KG1 (cell line): ENCODE measurements at places on chromosomes 6 and 20.

- DNase-seq: no peak
These were observed 63.6 kb downstream of the CBFA2T2 start for GRCh38 chr20:33553516-33553915.

- DNase-seq: no peak
These were observed 5.2 kb upstream of the TP53RK start for GRCh38 chr20:46694484-46694883.

DNA sequence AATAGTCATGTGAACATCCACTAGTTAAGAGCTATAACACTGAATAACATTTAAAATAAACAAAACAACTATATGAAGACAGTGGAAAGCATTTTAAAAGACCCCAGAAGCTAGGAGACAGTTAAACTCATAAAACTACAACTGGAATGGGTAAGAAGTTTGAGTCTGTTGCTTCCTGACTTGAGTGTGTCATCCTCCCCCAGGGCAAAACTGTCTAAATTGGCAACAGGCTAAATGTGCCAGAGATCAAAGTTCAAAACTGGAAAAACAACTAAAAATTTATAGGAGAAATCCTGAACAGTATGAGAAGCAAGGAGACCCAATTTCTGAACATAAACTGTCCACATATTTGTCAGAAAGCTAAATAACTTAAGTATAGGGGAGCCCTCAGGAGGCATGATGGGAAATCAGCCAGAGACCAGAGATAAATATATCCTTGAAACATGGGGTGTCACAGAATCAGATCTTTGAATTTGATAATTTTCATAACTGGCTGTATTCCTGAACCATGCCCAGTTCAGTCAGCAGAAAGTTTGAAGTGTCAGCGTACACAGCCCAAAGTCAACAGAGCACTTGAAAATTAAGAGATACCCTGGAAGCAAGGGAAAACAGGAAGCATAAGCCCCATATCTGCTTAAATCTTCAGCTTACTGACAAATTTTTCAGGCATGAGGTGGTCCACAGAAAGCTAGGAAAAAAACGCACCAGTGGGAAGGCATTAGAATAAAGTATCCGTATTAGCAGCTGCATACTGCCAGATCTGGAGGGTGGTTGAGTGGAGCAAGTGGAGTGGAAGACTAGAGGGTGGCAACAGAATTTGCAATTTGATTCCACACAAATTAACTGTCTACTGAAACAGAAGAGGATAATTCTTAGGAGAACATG, 516.1 kb upstream of the MAN1A1 start:
- DNase-seq: no peak

DNA sequence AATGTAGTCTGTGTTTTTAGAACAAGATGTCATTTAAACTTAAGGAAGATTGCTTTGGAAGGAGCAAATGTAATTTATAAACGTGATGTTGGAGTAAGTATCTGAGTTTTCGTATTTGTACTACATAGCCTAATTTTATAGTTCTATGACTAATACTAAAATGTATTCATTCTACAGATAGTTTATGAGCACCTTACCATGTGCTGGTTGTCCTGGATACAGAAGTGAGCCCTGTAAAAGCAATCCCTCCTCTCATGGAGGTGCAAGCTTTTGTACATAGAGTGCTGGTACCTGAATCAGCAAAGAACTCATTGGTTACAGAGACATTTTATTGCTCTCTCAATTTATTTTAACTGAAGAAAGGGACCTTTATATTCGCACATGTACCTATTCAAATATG, 27.1 kb downstream of the TBPL1 start:
- DNase-seq: no peak

DNA sequence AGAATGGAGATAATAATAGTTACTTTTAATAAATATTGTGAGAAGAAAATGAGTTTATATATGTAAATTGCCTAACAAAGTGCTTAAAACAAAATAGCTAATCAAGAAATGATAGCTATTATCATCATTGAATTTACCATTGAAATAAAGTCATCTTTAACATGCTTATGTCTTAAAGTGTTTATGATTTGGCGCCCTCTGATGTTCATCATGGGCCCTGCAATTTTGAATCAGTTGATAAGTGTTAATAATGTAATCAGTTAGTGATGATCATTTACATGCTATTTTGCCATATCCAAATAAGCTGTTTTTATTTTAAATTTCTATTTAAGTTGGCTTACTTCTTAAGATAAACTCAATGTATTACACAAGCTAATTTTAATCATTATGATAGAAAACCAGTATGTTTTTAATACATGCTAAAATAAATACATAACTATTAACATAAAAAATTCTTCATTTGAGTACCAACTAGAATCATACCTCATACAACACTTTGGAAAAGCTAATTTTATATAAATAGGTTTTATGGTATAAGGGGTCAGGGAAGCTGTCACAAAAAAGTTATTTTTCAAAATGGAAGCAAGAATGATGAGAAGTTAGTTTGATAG, 39.2 kb upstream of the TPD52L1 start:
- DNase-seq: peak; percentile 38

DNA sequence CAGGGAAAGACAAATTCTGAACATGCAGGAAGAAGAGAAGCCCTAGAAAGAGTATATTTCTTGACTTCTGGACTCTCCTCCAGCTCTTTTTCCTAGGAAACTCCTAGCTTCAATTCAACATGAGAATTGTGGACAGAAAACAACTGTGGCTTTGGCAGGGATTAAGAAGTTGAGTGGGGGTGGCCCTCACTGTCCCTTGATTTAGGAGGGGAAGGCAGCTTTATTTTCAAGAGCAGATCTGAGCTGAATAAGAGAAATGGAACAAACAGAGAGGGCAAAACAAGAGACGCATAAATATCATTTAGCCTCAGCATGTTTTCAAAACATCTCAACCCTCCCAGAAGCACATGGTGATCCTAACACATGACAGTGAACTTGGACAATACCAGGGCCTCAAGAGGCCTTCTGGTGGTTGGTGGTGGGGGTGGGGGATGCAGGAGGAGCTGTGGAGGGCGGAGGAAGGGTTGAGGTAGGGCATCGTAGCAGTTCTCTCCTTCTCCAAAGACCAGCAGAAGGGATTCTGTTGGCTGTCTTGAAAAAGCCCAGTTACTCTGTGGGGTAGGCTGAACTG, 21.1 kb upstream of the TAGAP start:
- no peak for DNase-seq

- DNase-seq: no peak
These were observed 435 bp downstream of the ZSWIM3 start for GRCh38 chr20:45857882-45858216.

- DNase-seq: no peak
These were observed 2.1 kb downstream of the SERPINB9 start for GRCh38 chr6:2900821-2901644.

DNA sequence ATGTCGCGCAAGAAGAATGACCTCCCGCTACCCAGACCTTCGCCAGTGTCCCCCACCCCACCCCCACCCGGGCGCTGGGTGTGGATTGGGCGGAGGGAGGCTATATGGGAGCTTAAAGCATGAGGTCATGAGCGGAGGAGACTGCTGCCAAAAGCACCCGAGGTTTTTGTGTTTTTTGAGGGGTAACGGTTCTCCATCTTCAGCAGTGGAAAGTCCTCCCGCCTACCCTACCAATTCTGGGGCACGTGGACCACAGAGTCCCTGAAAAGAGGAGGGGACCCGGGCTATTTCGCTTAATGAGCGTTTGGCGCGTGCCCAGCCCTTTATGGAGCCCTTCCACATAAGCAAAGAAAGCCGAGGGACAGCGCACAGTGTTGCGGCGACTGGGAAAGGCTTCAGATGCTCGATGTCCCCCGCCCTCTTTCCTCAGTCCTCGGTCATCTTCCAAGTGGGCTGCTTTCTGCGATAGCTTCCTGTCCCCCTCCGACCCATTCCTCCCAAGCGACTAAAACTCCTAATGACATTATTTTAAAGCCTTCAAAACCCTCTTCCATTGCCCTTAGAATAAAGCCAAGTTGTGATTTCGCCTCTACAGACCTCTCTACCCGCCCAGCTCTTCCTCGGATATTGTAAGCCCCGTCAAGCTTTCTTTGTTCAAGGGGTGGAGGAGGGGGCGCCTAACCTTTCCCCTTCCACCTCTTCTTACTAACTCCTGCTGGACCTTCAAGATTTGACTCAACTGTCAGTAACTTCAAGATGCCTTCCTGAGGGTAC, 2.1 kb upstream of the TRERF1 start:
- DNase-seq: no peak

DNA sequence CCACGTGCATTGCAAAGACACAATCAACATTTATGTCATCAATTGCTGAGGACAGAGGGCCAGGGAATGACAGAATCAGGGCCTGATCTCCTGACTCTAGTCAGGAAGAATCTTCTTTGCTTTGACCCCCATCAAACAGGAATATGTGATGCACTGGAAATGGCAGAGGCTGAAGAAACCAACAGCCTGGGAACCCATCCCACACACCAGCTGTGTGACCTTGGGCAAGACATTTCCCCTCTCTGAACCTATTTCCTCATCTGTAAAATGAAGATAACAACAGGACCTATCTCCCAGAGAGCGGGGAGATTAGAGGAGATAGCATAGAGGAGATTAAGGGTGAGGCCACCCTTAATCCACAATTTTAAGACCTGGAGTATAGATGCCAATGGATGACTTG, 1.5 kb downstream of the HNF4A start:
- no peak for DNase-seq

GRCh38 chr6:143844006-143844405, 868 bp downstream of the LTV1 start:
- DNase-seq: no peak

DNA sequence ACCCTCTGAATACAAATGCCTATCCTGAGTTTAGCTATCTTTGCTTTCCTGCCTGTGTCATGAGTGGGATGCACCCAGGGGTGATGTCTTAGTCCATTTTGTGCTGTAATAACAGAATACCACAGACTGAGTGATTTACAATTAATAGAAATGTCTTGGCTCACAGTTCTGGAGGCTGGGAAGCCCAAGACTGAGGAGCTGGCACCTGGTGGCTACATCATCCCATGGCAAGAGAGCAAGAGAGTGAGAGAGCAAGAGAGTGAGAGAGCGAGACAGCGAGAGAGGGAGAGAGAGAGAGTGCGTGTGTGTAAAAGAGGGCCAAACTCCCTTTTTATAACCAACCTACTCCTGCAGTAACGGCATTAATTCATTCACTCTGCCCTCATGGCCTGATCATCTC, 76.8 kb downstream of the PRDM1 start:
- no peak for DNase-seq

GRCh38 chr20:13041574-13042457, 33.0 kb downstream of the SPTLC3 start:
- no peak for DNase-seq

DNA sequence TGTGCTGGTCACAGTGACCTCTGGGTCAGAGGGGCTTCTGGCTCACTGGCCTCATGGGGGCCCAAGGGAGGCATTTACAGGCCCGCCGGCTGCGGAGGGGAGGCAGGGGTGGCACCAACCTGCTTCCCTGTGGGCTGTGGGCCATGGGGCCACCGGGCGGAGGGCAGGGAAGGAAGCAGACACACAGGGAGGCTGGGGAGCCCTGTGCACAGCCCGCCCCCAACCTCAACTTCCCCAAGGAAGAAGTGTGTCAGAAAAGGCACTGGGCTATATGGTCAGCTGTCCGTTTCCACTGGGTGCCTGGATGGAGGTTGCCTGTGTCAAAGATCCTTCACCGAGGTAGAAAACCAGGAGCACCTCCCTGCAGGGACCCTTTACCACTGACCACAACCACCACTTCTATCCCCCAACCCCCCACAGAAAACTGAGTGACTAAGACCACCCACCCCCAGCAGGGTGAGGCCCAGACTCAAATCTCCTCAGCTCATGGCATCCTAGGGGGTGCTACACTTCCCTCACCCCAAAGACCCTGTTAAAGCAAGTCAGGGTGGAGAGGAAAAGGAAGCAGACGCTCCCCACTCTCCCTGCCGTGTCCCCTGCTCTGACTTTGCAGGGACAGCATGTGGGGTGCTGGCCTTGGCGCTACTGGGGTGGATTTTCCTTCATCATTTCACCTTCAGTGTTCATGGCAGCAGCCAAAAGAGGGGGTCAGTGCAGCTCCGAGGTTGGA, 5.6 kb downstream of the CST3 start:
- DNase-seq: no peak

DNA sequence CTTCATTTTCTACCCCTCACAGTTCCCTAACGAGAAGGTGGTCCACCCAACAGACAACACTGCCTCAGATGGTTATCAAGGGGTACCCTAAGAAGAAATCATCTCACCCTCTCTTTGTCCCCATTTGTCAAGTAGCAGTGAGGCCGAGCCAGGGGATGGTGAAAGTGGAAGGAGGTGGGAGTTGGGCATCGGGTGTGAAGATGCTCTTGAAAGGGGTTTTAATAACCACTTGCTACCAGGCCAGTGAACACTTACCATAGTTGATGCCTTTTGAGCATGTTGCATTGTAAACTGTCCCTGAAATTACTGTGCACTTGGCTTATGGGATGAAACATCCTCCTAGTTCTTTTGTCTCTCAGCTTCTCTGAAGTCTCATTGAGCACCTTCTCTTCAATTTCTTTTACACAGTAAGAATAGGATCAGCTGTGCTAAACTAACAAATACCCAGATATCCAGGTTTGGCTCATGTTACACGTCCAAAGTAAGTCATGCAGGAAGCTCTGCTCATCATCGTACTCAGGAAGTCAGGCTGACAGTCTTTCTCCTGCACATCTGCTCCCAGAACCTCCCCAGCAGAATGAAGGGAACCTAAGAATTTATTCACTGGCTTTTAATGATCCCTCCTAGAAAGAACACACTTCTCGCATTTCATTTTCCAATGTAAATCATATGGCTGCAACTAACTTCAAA, 13.3 kb downstream of the HLA-DPB1 start:
- DNase-seq: no peak

DNA sequence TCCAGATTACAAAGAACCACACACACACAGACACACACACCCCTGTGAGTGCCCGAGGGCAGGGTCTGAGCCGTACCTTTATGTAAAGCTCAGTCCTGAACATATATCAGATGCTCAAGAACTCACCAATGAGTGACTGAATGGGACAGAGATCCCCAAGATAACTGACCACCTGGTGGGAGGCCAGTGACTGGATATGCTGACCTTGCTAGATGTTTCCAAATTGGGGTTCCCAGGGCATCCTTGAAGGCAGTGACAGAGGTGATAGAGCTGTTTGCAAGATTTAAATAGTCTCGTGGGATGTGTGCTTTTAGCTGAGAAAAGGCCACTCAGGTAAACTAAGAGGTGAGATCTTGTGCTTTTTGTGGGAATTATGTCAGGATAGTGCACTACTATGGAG, 39.3 kb downstream of the KCNK17 start:
- DNase-seq: no peak

DNA sequence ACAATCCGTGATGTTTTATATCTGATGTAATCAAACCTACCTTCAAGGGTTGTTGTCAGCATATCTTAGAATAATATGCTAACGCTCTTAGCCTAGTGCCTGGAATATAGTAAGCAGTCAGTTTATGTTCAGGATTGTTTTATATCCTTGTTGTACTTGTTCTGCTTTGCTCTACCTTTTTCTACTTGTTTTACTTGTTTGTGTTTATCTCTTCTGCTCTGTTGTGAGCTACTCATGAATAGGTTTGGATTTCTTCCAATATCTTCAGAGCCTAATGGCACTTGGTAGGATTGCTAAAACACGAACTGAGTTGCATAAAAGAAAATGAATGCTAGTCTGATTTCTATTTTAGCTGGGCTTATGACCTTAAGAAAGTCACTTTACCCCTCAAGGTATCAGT, 40.1 kb downstream of the DNAH8 start:
- no peak for DNase-seq
